Activated CD4-positive, alpha-beta T cell treated with anti-CD3 and anti-CD28 coated beads, Interleukin-2, amount 50 U/mL, for 1 hour (primary cell): ENCODE measurements at places on chromosomes 3 and 15.

DNA sequence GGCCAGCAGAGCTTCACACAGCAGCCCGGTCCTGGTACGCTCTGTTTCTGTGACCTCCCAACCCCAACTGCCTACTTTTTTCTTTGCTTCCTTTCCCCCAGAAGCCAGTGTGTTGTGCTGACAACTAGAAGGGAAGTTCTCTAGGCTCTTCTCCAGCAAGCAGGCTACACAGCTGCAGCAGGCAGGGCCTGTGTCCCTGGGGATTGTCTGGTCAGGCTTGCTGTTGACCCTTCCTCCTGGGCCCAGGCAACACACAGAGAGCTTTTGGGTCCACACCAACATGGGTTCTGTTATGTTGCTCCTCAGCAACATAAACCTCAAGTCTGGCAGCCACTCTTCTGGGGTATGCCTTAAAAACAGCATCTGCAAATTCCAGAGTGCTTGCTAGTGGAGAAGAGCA, 36.2 kb upstream of the TSPAN3 start:
- DNase-seq, result no peak

DNA sequence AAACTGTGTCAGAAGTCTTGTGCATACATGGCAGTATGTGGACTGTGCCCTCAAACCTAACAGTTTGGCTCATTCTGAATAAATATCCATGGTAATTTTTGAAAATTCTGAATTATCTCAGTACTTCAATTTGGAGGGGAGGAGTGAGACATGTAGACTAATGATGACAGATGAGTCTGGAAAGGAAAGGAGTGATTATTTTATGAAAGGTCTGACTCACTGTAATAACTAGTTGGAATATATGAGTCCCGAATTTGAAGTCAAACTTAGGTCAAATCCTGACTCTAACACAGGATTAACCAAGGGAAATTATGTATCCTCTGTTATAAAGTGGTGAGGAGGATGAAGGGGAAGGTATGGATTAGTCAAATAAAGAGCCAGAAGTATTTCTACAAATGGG, 38.6 kb downstream of the SUCNR1 start:
- no peak for DNase-seq

GRCh38 chr15:89971592-89971997, 29.5 kb upstream of the ZNF710 start:
- peak; percentile 43 for DNase-seq

- no peak for DNase-seq
These were observed 68.8 kb upstream of the GSK3B start for GRCh38 chr3:120163026-120163425.

- DNase-seq, result peak; percentile 55
These were observed 28.5 kb upstream of the KCTD6 start for GRCh38 chr3:58463181-58463941.

DNA sequence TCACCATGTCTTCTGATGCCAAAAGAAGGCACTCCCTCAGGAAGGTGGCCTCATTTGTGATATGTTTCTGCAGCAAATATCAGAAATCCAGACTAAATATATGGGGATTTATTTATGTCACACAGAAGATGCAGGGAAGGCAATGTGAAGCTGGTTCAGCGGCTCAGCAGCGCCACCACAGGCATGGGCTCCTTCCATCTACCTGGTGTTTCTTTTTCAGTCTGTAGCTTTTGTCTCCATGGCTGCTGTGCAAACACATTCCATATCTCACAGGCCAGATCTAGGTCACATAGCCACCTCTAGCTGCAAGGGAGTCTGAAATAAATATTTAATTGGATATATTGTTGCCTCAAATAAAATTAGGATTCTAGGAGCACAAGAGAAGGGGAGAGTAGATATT, 502.1 kb upstream of the IL12A start:
- DNase-seq, result no peak

- no peak for DNase-seq
These were observed 64.4 kb downstream of the LRRC28 start for GRCh38 chr15:99315636-99316035.

- peak; percentile 29 for DNase-seq
These were observed 563 bp downstream of the PXYLP1 start for GRCh38 chr3:141231952-141232823.

GRCh38 chr3:14810070-14810791, 8.5 kb upstream of the FGD5 start:
- no peak for DNase-seq

GRCh38 chr3:28863186-28863585, 417.7 kb upstream of the RBMS3 start:
- no peak for DNase-seq

DNA sequence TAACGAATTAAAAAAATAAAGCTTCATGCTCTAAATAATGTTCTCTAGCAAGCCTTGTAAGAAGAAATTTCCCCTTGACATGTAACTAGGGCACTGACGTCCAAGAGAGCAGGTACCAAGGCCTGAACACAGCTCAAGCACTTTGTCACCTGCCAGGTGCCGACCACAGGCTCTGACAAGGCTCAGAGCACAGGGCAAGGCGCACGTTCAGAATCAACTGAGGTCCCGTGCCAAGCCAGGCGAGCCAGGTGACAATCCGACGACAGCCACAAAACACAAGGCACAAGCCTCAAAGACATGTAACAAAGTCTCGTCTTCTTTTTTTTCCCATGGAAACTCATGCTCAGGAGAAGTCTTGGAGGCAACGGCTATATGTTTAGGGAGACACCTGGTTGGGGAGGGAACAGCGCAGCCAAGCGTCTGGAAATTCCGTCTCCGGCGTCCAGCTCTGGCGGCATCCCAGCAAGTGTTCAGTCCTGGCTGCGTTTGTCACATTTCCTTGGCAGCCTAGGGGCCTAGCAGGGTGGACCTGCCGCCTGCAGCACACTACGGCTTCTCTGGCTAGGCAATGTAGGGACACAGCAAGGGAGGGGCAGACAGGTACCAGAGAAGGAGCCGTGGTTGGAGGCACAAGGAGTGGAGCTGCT, 76.7 kb downstream of the ADAMTS17 start:
- no peak for DNase-seq

DNA sequence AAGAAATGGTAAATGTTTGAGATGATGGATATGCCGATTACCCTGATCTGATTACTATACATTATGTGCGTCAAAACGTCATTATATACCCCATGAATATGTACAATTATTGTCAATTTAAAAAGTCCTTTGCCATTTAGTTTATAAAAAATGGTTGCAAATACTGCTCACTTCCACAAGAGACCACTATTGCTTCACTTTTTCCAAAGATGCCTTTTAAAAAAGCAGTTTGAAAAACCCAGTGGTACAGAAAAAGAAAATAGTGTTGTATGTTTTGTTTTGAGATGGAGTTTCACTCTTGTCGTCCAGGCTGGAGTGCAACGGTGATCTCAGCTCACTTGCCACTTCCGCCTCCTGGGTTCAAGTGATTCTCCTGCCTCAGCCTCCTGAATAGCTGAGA, 39.3 kb downstream of the EDEM1 start:
- no peak for DNase-seq

- no peak for DNase-seq
These were observed 163.3 kb upstream of the THBS1 start for GRCh38 chr15:39417366-39418134.

GRCh38 chr3:23811185-23811527, 5.4 kb downstream of the UBE2E1 start:
- DNase-seq, result no peak

- DNase-seq, result no peak
These were observed 81.6 kb downstream of the TNIK start for GRCh38 chr3:171378586-171378985.

- no peak for DNase-seq
These were observed 141.2 kb downstream of the LRRC3B start for GRCh38 chr3:26763723-26764122.

DNA sequence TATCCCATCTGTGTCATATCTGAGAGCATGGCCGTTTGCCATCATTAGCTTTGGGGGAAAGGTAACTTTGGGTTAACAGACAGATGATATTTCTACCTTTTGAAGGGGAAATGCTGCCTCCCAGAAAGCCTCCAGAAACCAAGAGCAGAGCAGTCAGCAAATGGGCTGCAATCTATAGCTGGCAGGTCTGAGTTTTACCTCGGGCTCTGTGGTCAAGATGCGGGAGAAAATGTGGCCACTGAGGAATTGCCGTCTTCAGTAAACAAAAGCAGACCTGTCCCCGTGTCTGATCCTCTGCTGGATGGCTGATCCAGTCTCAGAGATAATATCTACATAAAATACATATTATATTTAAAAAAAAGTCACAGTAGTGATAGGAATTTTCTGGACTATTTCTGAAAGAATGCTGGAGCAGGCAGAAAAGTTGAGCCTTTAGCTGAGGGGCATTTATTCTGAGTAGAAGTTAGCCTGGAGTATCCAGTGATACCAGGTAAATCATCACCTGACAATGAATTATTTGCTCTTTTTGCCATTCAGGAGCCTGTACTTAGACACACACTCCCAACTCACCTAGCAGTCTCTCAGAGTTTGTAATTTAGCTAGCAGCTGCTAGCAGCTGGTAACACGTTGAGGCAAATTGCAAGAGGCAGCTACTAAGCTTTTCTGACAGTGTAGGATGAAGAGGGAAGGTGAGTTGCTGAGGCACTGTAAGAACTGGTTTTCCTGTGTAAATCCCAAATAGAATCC, 285.3 kb upstream of the RARB start:
- no peak for DNase-seq

DNA sequence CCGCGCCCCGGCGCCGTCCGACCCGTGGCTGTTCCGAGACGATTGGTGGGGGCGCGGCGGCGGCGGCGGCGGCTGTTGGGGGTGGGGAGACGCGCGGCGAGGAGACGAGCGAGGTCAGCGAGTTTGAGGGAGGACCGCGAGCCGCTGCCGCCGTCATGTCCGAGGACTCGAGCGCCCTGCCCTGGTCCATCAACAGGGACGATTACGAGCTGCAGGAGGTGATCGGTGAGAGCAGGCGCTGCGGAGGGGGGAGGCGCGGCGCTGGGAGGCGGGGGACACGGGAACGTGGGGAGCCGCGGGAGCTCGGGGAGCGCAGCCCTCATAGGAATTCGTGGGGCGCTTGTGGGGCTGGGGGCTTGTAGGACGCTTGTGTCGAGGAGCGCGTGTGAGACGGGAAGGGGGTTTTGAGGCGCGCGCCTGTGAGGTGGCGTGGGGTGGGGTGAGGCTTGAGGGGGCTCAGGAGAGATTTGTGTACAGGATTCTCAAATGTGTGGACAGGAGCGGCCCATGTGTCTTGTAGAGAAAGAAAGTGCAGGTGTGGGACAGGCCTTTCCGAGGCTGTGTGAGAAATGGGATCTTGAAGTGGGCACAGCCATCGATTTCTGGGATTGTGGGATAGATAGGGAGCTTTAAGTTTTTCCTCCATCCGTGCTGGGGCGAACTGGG, 518 bp downstream of the OXSR1 start:
- DNase-seq, result peak; percentile 36

DNA sequence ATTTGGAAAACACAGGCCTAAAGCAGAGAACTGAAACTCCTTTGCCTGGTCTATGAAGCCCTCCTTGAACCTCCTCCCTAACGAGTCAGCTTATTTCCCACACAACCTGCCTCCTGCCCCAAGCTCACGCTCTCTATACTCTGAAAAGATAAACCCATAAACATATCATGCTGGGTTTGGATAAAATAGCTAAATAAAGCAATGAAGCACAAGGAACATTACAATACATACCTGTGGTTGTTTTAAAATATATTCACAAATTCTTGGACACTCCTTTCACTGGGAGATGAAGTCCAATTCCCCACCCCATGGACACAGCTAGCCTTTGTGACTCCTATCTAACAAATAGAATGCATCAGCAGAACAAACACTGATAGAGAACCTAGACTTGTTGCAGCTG, 98.2 kb downstream of the PLCH1 start:
- DNase-seq, result no peak

GRCh38 chr3:122112754-122113153, 57.6 kb downstream of the CD86 start:
- DNase-seq, result no peak

- peak; percentile 77 for DNase-seq
These were observed 725 bp downstream of the FEM1B start for GRCh38 chr15:68278345-68278594.

DNA sequence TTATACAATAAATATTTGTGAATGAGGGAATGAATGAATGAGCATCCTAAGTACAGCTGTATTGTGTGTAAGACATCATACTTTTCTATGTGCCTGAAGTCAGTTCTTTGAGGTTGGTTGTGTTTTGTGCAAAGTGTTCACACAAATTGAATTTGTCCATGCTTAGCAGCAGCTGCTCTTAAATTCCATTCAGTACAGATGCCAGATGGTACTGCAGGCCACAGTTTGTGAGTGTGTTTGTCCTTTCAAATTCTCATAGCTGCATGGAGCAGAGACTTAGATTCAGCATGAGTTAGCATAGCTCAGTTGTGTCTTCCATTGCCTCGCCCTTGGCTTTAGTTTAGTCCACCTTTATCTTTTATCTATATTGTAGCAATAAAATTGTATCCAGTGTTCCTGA, 3.8 kb upstream of the ZNF385D start:
- no peak for DNase-seq

DNA sequence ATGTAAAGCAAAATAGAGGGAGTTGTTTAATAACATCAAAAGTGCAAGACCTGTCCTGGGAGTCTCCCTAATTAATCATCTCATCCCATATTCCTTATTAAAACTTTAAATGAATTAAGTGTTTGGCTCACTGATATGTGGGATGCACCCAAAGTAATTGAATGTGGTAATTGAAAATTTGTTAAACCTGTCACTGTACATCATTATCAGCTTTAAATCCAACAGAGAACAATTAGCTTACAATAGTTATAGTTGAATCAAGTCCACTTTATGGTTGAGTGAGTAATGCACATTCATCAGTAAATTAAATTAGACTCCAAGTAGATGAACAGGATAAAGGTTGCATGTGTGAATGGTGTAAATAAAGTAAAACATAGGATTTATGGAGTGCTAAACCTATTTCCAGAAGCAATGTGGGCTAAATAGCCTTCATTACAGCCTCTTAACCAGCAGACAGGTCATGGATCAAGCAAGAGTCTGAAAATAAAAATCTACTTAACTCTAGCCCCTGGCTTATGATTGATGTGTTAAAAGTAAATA, 608.2 kb upstream of the CCDC54 start:
- no peak for DNase-seq
